ENCODE measurements at places on chromosomes 5 and 9.

GRCh38 chr9:93458712-93459111 is 5.3 kb upstream of the FAM120AOS start:
- no peak for DNase-seq

DNA sequence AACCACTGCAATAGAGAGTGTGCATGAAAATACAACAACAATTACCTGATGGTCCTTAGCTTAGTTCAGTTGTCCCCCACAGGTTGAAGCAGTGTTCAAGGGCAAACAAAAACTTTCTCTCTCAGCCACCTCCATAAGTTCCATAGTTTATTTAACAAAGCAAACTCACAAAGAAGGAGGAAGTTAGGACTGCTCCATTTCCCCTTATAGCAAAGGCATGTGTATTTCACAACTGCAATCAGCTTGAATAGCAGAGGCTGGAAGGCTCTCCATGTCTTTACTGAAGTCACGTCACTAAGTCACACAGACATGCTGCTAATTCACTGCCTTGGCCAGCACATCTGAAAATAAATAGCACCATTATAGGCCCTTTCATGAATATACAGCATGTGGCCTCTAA is 43.3 kb downstream of the DOCK8 start:
- no peak for DNase-seq

DNA sequence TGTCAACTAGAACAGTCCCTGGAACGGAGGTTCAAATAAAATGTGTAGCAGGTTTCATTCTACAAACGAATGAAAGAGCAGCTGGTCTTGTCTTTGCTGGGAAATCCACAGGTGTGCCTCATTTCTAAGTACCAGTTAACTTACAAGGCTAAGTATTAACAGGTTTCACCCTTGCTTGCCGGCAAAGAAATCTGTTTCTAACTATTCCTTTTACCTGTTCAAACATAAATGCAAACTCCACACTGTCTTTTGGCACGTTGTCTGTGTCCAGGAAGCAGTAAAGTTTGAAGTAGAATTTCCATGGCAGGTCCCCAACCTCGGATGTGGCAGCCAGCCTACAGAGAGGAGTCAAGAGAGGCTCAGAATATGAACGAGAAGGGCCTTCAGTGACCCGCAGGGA is 54.4 kb upstream of the RETREG1 start:
- no peak for DNase-seq

DNA sequence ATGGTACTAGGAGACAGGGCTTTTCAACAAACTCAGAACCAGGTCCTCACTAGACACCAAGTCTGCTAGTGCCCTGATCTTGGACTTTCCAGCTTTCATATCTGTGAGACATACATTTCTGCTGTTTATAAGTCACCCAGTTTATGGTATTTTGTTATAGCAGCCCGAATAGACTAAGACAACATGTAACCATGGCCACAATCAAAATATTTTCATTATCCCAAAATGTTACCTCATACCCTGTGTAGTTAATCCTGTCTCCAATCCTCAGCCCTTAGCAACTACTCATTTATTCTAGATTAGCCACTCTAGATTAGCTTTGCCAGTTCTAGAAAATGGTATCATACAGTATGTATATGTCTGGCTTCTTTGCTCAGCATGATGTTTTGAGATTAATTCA is 6.3 kb upstream of the ATG10 start:
- no peak for DNase-seq

DNA sequence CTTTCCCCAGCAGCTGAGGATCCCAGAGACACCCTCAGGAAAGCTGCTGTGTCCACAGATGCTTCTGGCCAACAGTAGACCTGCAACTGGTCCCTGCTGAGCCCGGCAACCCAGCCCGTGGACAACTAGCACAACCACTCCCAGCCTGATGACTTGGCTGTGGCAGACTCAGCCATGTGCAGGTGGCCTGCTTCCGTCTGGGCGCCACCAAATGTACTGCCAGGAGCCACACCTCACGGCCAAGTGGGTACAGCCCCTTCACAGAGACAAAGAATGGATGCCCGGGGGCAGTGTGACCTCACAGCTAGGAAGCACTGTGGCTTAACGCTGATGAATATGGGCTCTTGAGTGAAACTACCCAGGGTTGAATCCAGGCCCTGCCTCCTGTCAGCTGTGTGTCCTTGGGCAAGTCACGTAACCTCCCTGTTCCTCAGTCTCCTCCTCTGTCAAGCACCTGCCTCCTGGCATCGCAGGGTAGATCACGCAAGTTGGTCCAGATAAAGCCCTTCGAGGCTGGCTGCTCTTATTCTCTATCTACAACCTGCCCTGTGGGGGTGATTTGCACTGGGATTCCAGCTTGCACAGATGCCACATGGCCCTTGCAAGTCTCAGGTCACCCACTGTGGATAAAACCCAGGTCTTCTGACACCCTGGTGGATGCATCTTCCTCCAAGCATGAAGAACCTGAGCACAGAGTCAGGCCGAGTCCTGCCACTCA is 225.0 kb downstream of the PBX3 start:
- no peak for DNase-seq

DNA sequence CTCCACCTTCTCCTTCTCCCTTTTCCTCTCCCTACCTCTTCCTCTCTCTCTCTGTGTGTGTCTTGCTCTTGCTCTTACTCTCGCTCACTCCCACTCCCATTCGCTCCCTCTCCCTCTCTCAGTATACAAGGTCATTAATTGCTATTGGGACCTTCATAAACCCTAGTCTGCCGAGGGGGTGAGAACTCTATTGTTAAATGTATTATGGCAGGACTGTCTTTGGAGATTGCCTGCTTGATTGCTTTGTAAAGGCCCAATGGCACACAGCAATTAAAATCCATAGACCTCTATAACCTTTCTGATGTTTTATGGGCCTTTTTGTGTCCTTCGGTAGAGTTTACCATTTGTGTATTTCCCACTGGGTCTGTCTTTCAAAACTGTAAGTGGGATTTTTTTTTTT is 465.9 kb downstream of the ANXA1 start:
- DNase-seq: no peak

GRCh38 chr9:21687351-21687750 is 115.1 kb upstream of the MTAP start:
- no peak for DNase-seq

- no peak for DNase-seq
Observed at GRCh38 chr5:129445379-129445778, 14.7 kb upstream of the ADAMTS19 start.

- no peak for DNase-seq
Observed at GRCh38 chr5:169867347-169867746, 112.9 kb downstream of the INSYN2B start.

GRCh38 chr5:7802855-7803254 is 48.1 kb downstream of the CFAP90 start:
- no peak for DNase-seq

- no peak for DNase-seq
Observed at GRCh38 chr5:175742290-175742994, 84.6 kb downstream of the HRH2 start.

DNA sequence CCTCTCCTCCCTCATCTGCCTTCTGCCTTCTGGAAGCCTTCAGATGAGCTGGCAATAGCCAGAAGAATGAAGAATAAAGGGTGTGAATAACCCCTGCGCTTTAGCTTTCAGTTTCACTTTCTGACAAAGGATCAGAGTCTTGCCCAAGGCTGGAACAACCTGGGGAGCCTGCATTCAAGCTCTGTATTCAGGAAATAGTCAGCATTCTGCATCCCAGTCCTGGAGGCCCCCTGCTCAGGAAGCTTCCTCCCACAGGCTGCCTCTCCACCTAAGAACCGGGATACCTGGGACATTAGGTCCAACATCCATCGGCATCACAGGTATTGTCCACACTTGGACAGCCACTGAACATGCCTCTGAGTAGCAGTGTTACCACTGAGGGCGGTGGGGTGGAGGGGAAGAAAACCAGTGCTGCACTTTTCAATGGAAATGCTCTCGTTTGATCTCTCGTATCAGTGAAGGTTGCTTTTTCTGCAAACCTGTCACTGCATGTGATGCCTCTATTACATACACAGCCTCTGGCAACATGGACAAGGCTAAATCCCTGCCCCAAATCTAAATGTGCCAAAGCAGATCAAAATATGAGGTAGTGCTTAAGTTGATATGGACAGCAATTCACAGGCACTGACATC is 39.8 kb upstream of the ACO1 start:
- no peak for DNase-seq

- DNase-seq: no peak
Observed at GRCh38 chr5:76638479-76638878, 15.3 kb upstream of the F2RL2 start.

GRCh38 chr5:75322066-75322465 is 15.0 kb upstream of the HMGCR start:
- no peak for DNase-seq

GRCh38 chr9:124359855-124360678 is 55.2 kb downstream of the PSMB7 start:
- no peak for DNase-seq

DNA sequence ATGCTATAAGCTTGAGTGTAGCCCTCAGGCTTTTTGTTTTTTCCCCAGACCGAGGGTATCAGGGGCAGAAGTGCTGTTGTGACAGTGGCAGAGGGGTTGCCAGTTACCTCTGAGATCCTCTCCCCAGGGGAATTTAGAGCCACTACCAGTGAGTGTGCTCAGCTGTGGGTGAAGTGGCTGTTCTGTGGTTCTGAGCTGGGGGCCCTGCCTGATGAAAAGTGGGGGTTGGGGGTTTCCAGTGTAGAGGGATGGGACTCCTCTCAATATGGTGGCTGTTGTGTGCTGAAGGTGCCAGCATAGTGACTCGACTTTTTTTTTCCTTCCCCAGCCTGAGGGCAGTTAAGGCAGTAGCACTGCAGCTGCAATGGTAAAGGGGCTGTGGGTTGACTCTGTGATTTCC is 506.7 kb downstream of the TMEM232 start:
- no peak for DNase-seq

DNA sequence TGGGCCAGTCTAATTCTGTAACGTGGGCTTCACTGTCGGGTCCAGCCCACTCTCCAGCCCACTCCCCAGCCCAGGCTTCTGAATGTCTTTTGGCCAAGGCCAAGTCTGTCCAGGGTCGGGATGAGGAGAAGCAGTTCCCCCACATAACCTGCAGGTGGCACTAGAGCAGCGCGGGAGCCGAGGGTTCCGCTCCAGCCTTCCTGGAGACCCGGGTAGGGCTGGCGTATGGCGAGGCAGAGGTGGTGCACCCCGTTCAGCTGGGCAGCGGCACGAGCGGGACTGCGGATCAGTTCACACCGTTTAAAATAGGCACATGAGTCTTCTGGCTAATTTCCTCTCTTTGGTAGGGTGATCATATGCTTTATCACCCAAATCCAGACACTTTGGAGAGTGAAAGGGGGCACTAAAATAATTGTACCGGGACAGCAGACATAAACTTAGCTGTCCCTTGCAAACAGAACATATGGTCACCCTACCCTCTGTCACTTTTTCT is 185.9 kb downstream of the MSX2 start:
- DNase-seq: peak; percentile 17

DNA sequence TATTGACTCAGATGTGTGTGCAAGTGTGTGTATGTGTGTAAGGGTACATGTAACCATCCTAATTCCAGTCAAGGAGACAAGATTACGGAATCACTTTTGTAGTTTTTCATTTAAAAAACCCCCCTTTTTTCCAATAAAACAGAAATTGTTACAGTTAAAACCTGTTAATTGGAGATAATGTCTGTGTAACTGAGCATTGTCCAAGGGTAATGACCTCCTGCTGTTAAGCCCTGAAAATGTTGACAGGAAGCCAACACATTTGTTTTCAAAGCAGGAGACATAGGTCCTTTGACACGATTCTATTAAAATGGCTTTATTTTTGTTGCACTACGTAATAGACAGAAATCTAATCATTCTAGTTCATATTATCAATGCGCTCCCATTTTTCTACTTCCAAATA is 457.3 kb upstream of the ARRDC3 start:
- no peak for DNase-seq

DNA sequence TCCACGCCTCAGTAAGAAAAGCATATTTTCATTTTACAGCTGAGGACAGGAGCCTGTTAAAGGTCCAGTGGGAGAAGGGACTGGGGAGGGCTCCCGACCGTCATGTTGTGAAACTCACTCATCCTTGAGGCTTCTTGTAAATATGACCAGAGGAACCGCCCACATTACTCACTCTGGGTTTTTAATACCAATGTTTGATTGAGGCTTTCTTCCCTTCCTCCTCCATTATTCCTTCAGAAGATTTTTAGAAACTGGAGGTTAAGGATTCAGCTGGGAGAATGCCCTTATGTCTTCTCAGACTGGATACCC is 61.4 kb upstream of the GLRX start:
- DNase-seq: no peak

Data from CD4-positive, alpha-beta T cell treated with Interleukin-6 at 100 ng/mL for 8 hours (primary cell).